HFFc6 (cell line): ENCODE measurements at places on chromosomes 4 and X. TPM values are rescaled to one million over a fixed set of nuclear protein-coding genes. Genes with fewer than 3 reads are reported as not detected.
A peak's percentile ranks its signal among the peaks of the same experiment; 100 is the strongest.

DNA sequence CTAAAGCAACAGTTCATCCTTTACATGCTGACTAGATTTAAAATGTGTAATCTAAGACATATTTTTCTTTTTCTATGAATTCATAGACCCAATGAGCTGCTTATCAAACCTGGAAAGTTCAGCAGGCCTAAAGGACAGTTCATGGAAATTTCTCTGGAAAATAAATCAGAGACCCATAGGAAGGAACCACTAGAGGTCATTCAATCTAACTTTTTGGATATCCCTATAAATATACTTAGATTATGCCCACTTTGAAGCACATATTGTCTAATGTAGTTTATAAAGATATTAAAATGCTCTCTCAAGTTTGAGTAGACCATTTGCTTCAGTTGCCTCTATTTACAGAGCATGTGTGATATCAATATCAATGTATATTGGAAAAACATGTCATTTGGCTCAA is 473.0 kb downstream of the FAT4 start:
- DNase-seq: no peak

- DNase-seq: no peak
Measured at GRCh38 chr4:22597471-22597870, 81.6 kb upstream of the ADGRA3 start.

- DNase-seq: no peak
Measured at GRCh38 chr4:186642998-186643397, 80.7 kb downstream of the FAT1 start.

DNA sequence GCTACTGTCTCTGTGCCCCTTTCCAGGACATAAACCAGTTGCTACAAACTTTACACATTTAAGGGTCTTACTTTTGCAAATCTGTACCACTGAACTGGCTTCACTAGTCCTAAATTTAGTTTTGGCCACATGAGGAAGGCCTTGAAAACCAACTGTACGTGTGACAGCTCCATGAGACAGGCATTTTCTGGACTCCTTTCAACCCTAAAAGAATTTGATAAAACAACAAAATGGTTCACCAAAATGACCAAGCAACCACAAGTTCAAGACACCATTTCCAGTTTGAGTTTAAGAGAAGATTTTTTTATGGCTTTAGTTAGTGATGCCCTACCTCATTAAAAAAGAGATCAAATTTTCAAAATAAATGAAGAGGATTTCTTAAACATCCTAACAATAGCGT is 246.4 kb downstream of the ZNF674 start:
- DNase-seq: peak; percentile 50

DNA sequence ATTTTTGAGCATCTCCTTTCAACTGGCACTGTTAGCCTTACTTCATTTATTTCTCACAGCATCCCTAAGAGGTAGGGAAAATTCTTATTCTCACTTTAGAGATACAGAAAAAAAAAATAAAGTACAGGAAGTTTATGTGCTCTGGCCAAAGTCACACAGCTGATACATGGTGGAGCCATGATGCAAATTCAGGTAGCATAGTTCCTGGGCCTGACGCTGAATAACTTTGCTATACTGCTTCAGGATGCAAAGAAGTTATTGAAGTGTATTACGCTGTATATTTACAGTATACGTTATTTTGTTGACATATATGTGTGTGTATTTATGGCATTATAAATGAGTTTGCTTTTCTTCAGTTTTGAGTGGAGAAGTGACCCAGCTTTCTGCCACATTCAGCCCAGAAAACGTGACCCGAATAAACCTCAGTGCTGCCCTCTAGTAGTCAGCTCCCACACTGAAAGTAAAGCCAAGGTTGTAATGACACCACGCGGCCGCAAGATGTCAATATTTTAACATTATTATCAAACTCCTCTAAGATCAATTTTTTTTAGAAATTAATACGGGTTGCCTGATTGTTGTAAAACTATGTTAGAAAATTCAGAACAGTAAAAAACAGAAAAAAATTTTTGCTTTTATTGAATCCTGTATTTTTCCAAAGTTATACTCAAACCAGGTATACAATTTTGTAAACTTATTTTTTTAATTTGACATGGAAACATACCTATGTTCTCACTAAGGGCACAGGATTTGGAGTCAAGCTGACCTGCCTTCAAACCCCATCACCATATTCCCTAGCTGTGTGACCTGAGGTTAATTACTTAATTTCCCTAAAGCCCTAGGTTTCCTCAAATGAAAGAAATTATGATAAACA is 3.8 kb upstream of the GUCY2F start:
- DNase-seq: peak; percentile 48

The JAKMIP1 gene
- total RNA-seq: not detected in 3 replicates

- no peak for DNase-seq
Measured at GRCh38 chr4:154189346-154189745, 302.3 kb downstream of the DCHS2 start.

DNA sequence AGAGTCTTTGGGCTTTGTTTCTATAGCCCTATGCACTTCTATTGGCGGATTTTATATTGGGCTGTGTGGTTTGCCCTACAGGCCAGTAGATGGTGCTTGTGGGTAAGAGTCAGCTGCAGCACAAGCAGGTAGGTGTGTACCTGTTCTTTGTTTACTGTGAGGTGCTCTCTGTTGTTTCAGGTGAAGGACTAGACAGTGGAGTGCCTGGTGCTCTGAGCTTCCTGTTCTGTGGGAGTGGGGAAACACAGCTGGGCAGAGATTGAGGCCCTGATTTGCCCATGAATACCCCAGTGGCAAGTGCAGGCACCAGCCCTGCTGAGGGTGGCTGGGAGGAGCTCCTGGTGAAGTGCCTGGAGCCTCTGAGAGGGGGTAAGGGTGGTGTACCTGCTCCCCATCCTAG is 26.3 kb upstream of the UCP1 start:
- peak; percentile 2 for DNase-seq

The XAGE1A gene
- total RNA-seq: not detected in 3 replicates

GRCh38 chr4:11735651-11736050 is 307.0 kb upstream of the HS3ST1 start:
- no peak for DNase-seq

- peak; percentile 73 for DNase-seq
Measured at GRCh38 chr4:8278421-8279287, 9.1 kb downstream of the HTRA3 start.

The DDX53 gene
- not detected in 3 replicates for total RNA-seq

DNA sequence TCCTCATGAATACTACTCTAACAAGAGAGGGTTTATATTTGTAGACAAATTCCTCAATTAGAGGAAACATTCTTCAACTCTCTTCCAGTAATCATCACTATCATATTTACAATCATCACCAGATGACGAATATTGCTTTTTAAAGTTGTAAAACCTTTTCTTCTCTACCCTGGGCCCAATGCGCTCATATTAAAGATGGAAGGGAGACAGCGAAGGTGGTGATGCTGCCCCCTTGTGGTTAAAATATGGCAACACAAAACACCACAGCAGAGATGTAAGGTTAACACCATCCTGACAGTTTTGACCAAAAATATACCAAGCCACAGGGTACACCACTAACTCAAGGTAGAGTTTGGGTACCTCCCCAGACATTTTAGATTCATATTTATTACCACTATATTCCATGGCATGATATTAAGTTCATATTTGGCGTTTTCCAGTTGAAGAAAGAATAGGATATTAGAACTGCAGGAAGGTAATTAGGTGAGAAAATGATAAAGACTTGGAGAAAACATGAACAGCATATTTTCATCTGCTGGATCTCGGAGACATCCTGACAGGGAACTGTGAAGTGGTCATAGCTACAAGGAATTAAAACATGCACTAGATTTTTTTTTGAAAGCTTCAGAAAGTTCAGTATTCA is 72.8 kb downstream of the SLC9A7 start:
- DNase-seq: peak; percentile 5

The GC gene
- not detected in 2 replicates for total RNA-seq

GRCh38 chrX:11648705-11649519 is 16.8 kb downstream of the ARHGAP6 start:
- DNase-seq: no peak

GRCh38 chr4:79043138-79043537 is 103.9 kb upstream of the PAQR3 start:
- no peak for DNase-seq

The FAM241A gene
- 0.50 to 0.83 TPM (median 0.69 TPM) in 3 replicates for total RNA-seq

The SH3RF1 gene
- 52.1 to 67.6 TPM (median 57.8 TPM) in 3 replicates for total RNA-seq

DNA sequence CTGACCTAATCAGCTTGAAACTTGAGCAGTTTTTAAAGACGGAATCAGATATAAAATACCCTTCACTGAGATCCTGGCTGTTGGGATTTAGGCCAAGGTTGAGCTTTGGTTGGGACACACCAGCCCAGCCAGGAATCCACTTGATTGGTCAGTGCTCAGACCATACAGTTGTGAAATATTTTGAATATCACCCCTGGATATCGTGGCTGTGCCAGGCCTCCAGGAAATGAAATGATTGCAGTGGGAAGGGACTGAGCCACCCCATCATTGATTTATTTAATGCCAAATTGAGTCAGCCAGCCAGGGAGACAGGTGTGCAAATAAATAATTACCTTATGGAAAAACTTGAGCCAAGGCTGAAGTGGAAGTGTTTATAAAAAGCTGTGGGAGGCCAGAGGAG is 128.4 kb upstream of the SCML1 start:
- no peak for DNase-seq

DNA sequence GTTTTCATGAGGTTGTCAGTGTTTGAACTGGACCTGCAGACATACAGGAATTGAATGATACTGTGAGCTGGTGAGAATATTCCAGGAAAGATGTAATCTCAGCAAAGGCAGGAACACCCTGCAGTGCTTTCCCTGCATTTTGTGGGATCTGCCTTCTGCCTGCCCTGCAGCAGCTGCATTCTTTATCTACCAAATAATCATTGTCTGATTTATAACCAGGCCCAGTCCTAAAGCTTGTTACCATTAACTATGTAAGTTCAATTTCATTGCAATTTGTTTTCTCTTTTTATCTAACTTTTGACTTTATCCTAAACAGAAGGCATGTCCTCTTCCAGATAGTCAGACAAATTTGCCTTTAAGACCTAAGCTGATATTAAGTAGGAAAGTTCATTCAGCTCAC is 99.8 kb upstream of the NOCT start:
- DNase-seq: no peak

The ETDA gene
- total RNA-seq: not detected in 3 replicates

DNA sequence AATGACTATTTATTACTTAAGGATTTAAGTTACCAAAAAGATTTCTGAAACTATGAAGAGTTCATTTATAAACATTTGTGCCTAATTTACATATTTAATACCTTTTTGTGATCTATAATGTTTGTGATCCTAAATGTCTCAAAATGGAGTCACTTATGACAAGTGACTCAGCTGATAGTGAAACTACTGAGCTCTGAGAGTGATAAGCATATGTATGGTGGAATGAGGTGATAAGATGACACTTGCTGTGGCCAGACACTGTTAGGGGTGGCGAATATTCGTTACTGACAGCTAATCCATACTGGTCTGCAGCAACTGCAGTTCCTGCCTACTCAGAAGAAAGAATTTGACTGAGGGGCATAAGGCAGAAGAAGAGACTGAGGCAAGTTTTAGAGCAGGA is 5.5 kb upstream of the NXF3 start:
- DNase-seq: no peak

DNA sequence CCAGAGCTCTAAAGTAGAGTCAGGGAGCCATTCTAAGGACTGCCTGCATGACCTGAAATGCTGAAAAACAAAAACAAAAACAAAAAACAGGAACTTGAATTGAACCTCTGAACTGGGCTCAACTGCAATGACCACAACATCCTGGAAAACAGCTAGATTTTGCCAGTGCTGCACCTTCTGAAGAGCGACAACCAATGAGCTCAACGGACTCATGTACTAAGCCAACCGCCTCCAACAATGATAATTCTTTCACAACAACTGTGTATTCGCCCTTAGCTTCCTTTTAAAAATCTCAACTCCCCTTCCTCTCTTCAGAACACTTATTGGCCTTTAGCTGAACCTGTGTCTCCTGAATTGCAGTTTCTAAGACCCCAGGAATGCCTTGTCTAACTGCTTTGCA is 69.8 kb downstream of the HAUS3 start:
- no peak for DNase-seq

- DNase-seq: peak; percentile 10
Measured at GRCh38 chrX:103614999-103615398, 7.2 kb downstream of the TCEAL3 start.

GRCh38 chr4:120316416-120316815 is 249.8 kb upstream of the MAD2L1 start:
- DNase-seq: no peak

DNA sequence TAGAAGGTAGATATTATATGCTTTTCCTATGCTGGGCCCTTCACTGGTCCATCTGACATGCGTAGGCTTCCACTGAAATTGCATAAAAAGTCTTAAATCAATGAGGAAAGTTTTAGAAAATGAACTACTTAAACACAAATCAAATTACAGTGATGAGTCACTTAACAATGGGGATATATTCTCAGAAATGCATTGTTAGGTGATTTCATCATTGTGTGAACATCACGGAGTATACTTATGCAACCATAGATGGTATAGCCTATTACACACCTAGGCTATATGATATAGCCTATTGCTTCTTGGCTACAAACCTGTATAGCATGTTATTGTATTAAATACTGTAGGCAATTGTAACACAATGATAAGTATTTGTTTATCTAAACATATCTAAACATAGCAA is 10.3 kb downstream of the STAP1 start:
- DNase-seq: no peak

DNA sequence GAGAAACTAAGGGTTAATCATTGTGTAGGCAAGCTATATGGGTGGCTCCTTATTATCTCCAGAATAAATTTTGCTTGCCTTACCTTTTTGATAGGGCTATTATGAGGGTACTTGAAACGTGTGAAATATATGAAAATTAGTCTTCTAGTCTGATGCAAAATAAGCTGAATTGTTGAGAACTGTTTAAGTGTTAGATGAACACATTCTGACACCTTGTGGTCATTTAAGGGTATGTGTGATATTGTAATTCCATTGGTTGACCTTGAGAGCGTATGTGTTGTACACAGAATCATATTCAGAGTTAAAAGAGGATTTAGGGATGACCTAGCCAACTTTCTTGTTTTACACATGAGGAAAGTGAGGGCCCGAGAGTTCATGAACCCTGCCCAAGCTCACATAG is 44.6 kb upstream of the LINC00632 start:
- no peak for DNase-seq

The SSX3 gene
- total RNA-seq: not detected in 3 replicates

The ZFP42 gene
- not detected in 3 replicates for total RNA-seq

- DNase-seq: no peak
Measured at GRCh38 chrX:22090181-22090580, 58.1 kb downstream of the PHEX start.

- no peak for DNase-seq
Measured at GRCh38 chr4:184255361-184255760, 37.7 kb upstream of the ENPP6 start.

GRCh38 chr4:13640149-13640940 is 12.8 kb upstream of the BOD1L1 start:
- DNase-seq: peak; percentile 86

The CTAG1A gene
- not detected in 2 replicates for total RNA-seq

DNA sequence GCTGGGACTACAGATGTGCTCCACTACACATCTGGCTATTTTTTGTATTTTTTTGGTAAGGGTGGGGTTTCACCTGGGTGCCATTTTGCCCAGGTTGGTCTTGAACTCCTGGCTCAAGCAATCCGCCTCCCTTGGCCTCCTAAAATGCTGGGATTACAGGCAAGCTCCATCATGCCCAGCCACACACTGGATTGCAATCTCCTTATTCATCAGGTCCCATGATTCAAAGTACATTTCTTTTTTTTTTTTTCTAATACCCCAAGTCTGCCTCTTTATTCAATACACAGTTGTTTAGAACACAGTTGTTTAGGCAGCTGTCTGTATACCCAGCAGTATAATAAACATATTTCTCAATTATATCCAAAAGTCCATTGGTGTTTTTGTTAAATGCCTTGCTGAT is 130.3 kb upstream of the ARSJ start:
- no peak for DNase-seq
